SW480 (cell line): ENCODE measurements at places on chromosomes 5 and 9.

- peak; percentile 82 for DNase-seq
These were observed 38.0 kb downstream of the PALM2AKAP2 start for GRCh38 chr9:109817846-109818472.

DNA sequence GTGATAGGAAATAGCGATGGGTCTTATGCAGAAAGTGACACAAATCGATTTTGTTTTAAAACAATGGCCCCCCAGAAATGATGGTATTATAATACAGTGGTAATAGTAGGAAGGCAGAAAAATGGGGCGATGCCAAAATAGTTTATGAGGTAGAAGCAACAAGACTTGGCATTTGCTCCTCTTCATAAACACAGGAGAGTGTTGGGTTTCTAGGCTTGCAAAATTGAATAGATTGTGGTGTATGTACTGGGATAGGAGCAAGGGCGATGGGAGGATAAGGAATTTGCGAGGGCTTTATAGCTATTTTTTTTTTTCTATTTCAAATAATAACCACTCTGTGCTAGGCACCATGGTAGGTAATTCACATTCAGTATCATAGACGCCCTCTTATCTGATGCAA lies 49.2 kb upstream of the ABCA1 start:
- DNase-seq = no peak

DNA sequence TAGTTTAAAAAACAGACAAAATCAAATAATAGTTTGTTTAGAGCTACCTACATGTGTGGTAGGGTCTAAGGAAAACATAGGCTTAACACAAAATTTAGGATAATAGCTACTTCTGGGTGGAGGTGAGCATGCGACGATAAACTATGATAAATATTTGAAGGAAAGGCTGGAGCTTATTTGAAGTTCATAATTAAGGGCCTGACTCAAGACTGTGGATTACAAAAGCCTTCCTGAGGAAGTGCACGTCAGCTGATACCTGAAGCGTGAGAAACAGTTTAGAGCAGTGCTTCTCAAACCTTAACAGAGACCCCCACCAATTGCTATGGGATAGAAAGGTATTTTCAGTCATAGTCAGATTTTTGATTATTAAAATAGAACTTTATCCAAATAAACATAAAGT lies 20.4 kb upstream of the UBLCP1 start:
- no peak for DNase-seq

- DNase-seq = no peak
These were observed 212.8 kb upstream of the ADAMTSL1 start for GRCh38 chr9:18261181-18261580.

DNA sequence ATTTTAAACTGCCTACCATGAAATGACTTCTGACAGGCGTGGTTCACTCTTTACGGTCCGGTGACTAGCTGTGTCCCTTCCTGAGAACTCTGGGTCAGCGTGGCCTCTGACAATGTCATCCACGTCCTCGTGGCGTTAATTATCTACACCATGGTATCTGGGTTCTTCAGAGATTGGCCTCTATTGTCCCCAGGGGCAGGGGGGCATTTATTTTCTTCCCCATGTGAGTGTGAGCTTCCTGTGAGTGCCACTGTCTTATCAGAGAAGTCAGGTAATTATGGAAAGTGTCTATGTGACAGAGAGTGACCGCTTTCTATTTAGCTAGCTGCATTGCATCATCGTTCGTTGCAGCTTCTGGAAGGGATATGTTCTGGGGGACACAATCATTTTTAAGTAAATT lies 77.2 kb downstream of the FBXL7 start:
- DNase-seq = no peak

- no peak for DNase-seq
These were observed 116.1 kb upstream of the BNC2 start for GRCh38 chr9:16986556-16986955.

- peak; percentile 92 for DNase-seq
These were observed 51.5 kb downstream of the PCSK1 start for GRCh38 chr5:96381526-96381925.
